ENCODE measurements at places on chromosomes 7 and 10.
A peak's percentile ranks its signal among the peaks of the same experiment; 100 is the strongest.

DNA sequence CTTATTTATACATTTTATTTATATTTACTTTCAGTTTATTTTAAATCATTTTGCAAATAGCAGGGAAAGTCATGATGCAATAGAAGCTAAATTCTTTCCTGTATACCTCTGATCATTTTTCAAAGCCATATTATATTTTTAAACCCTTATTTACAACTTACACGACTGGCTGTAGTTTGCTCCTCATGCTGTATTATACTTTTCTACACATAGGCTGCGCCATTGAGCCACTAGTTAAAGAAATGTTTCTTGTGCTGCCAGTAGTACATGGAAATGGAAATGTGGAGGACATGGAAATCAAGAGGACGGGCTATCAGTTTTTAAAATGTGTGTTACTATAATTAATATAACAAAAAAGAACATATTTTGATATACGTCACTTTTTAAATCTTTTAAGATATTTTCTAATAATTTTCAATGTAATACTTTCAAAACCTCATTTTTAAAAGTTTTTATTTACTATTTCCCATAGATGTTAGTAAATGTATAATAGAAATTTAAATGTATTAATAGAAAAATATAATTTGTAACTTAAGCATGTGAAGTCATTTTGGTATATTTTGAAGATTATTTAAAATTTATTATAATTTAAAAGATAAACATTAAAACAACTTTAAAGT lies 118.5 kb downstream of the VTI1A start:
- peak; percentile 78 for DNase-seq

GRCh38 chr7:42932811-42933591 lies 825 bp downstream of the MRPL32 start:
- peak; percentile 57 for DNase-seq

- DNase-seq = peak; percentile 87
These were observed 887 bp downstream of the COL13A1 start for GRCh38 chr10:69802424-69803161.

DNA sequence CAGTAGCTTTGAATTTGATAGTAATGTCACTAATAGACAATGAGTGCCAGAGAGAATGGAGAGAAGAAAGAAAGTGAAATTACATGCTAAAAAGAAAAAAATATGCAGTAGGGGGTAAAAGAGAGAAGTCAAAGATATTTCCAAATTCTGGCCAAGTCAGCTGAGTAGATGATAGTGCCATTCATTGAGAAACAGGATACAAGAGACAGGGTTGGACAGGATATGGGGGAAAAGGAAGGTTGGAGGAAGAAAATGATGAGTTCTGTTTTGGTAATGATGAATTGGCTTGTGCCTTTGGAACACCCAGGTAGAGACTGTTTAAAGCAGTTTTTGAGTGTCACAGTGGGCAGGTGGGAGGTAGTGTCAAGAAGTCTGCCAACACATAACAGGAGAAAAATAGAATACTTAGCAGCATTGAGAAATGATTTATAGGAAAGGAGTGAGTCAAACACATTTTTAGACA lies 78.3 kb downstream of the LRRC17 start:
- DNase-seq = peak; percentile 38

DNA sequence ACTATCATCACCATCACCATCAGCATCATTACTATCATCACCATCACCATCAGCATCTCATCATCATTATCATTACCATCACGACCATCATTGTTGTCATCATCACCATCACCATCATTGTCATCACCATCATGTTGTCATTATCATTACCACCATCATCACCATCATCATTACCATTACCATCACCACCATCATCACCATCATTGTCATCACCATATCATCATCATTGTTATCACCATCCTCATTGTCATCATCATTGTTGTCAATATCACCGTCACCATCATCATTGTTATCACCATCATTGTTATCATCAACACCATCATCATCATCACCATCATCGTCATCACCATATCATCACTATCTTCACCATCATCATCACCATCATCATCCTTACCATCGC lies 124.3 kb downstream of the PTPRN2 start:
- no peak for DNase-seq

GRCh38 chr10:111316722-111317212 lies 239.9 kb downstream of the ADRA2A start:
- DNase-seq = no peak

- no peak for DNase-seq
These were observed 34.1 kb downstream of the NUB1 start for GRCh38 chr7:151375530-151376217.

GRCh38 chr7:64795176-64795575 lies 948 bp downstream of the ZNF138 start:
- no peak for DNase-seq

GRCh38 chr7:143382791-143383641 lies 1.9 kb downstream of the ZYX start:
- no peak for DNase-seq

- peak; percentile 10 for DNase-seq
These were observed 123.2 kb upstream of the LANCL2 start for GRCh38 chr7:55241958-55242357.

DNA sequence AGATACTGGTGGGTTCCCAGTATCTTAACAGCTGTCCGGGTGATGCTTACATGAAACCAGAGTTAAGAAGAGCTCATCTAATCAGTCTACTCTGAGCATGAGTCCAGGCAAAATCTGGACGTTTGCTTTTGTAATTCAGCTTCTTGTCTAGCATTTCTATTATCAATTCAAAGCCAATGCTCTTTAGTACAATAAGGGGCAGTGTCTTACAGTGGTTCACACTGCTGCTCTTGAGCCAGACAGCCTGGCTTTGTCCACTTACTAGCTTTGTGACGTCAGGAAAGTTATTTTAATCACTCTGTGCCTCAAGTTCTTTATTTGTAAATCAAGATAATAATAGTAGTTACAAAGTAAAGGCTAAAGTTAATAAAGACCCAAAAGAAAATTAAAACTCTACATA lies 227.3 kb upstream of the TCF7L2 start:
- DNase-seq = no peak

GRCh38 chr10:131902211-131902610 lies 1.4 kb downstream of the PPP2R2D start:
- no peak for DNase-seq

DNA sequence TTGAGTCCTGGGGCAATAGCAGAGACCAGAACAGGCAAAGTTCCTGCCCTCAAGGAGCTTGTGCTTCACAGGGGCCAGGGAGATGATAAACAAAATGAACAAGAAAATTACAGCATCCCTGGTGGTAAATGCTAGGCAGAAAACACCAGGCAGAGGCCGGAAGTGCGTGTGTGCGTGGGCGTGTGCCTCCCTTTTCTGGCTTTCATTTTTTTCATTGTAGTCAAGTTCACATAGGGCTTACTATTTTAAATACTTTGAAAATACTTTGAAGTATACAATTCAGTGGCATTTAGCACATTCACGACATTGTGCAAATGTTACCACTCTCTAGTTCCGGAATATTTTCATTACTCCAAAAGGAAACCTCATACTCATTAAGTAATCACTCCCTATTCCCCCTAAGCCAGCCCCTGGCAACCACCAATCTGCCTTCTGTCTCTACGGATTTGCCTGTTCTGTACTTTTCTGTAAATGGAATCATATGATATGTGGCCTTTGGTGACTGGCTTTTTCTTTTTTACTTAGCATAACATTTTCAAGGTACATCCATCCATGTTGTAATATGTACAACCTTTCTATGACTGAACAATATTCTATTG lies 88.1 kb upstream of the PDCD4 start:
- peak; percentile 21 for DNase-seq

DNA sequence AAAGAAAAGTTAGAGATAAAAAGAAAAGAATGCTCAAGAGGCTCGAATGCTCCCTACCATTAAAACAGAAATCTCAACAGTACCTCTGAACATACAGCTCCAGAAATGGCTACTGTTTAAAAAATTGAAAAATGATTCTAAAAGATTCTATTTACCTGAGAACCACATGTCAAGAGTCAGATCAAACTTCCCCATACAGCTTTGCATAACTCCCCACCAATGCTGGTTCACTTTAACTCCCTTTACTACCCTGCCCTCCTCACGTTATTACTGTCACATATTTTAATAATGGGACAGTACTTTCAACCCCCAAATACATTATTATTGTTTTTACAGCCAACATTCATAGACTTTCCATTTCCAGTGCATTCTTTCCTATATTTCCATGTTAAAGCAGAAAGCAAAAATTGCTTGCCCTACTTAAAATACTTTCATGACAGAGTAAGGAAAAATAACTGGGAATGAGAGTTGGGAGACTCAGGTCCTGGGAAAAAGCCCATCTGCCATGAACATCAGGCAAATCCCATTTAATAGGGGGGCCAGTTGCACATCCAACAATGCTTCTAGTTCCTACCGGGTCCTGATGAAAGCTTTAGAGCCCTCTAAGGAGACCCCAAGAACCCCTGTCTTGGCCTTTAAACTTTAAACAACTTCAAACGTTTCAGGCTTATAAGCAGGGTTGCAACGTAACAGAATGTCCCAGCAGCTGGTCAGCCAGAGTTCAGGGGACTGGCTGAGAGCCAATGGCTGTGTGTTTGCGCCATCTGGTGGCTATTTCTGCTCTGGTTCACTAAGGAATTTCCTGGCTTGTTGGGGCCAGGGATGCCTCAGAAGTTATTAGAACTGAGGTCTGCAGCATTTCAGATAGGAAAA lies 247.4 kb downstream of the ELMO1 start:
- peak; percentile 85 for DNase-seq

- no peak for DNase-seq
These were observed 138.6 kb upstream of the EFCAB10 start for GRCh38 chr7:105719919-105720318.

DNA sequence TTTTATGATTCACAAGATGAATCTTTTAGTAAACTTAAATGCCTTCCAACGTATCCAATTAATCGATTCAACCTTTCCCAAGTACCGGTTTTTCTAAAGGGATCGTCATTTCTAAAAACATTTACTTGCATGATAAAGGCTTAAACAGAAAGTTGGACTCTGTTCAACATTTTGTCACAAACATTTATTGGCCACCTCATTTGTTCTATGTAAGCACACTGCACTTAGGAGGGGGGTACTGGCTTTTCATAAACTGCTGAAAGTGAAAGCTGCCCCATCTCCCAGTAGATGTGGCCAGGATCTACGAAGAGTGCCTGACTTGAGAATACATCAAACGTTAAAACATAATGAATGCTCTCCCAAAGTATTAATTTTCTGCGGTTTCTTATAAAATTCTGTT lies 37.3 kb upstream of the LAMB4 start:
- DNase-seq = peak; percentile 64

DNA sequence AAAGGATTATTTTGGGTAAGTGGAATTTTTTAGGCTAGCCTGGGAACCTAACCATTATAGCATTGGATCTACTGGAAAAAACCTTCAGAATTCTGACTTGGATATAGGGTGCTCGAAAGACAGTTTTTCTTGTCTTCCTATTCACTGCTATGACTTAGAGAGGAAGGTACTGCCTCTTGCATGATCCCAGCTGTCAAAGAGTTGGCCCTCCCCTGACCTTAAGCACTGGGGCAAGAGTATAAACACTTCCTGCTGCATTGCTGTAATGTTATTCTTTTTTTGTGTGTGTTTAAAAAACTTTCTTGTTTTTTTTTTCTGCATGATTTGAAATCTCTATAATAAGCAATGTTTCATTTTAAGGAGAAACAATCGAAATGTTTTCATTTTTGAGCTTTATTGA lies 113.0 kb downstream of the LRMDA start:
- DNase-seq = no peak

- DNase-seq = no peak
These were observed 45.8 kb downstream of the RNLS start for GRCh38 chr10:88537322-88537721.

DNA sequence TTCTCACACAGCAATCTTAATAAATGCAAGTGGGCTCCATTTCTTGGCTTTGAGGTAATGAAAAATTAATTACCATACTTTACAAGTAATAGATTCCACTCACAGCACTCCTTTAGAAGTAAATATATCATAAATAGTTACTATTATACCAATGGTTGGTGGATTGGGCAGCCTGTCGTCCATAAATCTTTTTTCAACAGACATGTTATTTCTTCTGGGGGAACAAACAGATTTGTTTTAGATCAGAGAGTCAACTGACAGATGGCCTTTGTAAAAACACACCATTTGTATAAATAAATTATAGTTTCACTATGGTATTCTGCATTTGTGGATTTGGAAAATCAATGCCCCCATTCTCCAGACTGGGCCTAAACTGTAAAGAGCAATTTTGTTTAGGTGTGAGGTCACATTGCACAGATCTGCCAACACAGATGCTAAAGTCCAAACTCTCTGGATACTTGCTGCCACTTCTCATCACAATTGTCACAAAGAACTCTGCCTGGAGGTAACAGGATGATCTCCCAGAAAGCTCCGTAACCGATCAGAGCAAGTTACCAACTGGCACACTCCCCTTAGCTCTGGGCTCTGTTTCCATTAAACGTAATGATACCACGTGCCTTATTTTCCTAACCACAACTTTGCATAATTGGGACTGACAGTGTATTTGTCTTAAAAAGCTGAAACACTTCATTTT lies 4.5 kb upstream of the MACROH2A2 start:
- DNase-seq = no peak

All from lung microvascular endothelial cell (primary cell).